ENCODE measurements at places on chromosomes 3 and 15.
A peak's percentile ranks its signal among the peaks of the same experiment; 100 is the strongest.

- peak; percentile 66 for DNase-seq
These were observed 64.7 kb upstream of the XCR1 start for GRCh38 chr3:46091741-46092701.

GRCh38 chr3:53554559-53555067, 60.2 kb downstream of the CACNA1D start:
- DNase-seq, result no peak

DNA sequence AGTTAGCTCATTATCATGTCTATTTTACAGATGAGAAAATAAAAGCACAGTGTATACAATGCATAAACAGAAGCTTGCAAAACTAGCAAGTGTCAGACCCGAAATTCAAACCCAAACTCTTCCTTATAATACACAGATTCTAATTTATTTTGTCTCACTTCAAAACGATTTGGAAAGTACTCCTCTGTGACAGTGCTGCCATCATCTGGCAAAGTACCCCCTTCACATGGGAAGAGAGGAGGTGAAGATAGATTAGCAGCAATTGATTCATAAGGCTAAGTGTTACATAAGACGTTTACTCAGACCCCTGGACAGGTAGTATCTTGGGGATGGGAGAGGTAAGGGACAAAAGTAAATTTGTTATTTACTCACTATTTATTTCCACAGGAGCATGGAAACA, 744.0 kb upstream of the SGO1 start:
- DNase-seq, result no peak

DNA sequence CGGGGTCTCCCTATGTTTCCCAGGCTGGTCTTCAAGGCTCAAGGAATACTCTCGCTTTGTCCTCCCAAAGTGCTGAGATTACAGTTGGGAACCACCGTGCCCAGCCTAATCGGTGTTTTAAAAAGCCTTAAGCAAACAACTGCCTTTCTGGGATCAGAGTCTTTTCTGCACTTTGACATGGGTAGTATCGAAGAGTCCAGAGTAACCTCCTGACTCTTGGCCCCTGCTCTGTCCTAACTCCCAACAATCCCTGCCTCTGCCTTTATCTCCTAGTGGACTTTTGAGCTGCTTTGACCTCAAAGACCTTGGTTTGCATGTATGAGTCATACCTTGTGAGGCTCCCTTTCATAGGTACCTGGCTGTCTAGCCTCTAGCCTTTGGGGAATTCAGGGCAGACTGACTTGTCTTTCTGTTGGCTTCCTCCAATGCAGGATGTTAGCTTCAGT, 21.0 kb upstream of the HACD2 start:
- no peak for DNase-seq

DNA sequence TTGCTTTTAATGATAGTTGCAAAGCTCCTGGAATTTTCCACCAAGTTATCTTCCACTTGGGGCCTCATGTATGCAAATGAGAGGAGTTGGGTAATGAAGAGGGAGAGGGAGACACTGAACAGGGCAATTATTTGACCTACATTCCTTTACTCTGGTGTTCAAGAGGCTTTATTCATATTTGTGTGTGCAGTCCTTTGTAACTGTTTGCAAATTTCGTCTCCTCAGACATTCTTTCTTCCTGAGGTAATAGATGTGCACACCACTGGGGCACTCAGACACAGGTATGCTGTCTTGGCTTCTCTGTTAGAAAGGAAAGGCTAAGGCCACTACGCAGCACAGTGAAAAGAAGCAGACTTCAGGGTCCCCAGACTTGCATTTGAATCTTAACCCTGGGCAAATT, 189.7 kb upstream of the IL12A start:
- DNase-seq, result no peak

DNA sequence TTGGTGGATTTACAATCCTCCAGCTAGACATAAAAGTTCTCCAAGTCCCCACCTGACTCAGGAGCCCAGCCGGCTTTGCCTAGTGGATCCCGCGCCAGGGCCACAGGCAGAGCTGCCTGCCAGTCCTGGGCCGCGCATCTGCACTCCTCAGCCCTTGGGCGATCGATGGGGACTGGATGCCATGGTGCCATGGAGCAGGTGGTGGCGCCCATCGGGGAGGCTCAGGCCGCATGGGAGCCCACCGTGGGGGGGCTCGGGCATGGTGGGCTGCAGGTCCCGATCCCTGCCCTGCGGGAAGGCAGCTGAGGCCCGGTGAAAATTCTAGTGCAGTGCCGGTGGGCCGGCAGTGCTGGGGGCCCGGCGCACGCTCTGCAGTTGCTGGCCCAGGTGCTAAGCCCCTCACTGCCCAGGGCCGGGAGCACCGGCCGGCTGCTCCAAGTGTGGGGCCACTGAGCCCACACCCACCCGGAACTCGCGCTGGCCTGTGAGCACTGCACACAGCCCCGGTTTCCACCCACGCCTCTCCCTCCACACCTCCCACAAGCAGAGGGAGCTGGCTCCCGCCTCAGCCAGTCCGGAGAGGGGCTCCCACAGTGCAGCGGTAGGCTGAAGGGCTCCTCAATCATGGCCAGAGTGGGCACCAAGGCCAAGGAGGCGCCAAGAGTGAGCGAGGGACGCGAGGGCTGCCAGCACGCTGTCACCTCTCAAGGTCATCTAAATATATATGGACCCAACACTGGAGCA, 38.8 kb upstream of the IGSF11 start:
- DNase-seq, result no peak

DNA sequence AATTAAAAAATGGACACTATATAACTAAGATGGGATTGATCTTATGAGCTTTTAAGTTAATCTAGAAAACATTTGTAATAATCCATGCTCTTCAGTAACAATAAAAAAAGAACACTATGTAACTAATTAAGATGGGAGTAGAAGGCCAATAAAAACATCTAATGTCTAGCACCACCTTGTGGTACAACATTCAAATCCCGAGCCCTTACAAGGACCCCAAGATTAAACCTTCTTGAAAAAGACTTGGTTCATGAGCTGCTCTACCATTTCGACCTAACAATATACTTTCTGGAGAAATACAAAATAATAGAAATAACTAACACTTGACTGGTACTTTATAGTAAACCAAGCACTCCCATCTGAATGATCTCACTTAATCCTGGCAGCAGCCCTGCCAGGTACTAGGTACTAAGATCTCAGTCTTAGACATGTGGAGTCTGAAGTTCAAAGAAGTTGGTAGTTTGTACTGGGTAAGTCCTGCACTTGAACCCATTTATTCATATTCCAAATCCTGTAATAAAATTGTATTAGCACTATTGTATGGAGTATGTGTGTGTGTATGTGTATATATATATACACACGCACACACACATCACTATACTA, 21.8 kb downstream of the METTL6 start:
- DNase-seq, result peak; percentile 79

DNA sequence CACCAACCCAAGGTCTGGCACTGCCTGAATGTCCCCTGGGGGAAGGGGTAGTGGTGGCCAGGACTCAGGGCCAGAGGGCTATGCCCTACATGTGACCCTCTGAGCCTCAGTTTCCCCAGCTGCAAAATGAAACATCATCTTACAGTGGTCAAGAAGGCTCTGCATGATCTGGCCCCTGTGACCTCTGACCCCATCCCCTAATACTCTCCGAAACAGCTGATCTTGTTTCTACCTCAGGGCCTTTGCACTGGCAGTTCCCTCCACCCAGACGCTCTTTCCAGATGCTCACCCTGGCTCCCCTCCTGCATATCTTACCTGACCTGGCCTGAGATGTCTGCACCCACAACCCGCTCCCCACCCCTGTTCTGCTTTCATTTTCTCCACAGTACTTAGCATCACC, 21.8 kb downstream of the PLXND1 start:
- no peak for DNase-seq

GRCh38 chr3:102233881-102234280, 200.9 kb upstream of the ZPLD1 start:
- no peak for DNase-seq

DNA sequence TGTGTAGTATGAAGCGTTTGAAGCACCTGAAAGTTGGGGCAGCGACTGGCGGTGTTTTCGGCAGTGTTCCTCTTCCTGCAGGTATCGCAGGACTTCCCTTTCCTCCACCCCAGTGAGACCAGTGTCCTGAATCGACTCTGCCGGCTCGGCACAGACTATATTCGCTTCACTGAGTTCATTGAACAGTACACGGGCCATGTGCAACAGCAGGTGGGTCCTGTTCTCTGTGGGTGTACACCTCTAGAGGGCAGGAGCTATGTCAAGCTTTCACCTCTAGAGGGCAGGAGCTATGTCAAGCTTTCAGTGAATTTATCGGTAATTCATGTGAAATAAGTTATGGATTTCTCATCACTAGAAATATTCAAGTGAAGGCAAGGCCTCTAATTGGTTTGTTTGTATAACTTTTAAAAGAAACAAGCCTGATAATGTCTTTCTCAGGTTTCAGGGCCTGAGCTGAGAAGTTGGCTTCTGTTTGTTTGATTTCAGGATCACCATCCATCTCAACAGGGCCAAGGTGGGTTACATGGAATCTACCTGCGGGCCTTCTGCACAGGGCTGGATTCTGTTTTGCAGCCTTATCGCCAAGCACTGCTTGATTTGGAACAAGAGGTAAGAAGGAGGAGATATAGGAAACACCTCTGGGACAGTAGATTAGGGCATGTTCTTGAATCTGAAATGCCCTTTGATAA, 5.3 kb downstream of the TUBGCP4 start:
- peak; percentile 43 for DNase-seq

DNA sequence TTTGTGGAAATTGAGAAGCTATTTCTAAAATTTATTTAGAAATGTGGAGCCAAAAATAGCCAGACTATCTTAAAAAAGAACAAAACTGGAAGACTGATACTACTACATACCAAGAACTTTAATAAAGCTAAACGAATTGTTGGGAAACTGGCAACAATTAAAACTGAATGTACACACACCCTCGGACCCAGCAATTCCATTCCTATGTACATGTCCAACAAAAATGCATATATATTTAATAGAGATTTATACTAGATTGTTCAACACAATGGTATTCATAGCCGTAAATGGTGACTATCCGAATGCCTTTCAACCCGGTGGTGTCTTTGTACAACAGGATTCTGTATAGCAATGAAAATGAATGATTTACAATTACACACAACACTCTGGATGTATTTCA, 136.5 kb upstream of the RASGRP1 start:
- no peak for DNase-seq

DNA sequence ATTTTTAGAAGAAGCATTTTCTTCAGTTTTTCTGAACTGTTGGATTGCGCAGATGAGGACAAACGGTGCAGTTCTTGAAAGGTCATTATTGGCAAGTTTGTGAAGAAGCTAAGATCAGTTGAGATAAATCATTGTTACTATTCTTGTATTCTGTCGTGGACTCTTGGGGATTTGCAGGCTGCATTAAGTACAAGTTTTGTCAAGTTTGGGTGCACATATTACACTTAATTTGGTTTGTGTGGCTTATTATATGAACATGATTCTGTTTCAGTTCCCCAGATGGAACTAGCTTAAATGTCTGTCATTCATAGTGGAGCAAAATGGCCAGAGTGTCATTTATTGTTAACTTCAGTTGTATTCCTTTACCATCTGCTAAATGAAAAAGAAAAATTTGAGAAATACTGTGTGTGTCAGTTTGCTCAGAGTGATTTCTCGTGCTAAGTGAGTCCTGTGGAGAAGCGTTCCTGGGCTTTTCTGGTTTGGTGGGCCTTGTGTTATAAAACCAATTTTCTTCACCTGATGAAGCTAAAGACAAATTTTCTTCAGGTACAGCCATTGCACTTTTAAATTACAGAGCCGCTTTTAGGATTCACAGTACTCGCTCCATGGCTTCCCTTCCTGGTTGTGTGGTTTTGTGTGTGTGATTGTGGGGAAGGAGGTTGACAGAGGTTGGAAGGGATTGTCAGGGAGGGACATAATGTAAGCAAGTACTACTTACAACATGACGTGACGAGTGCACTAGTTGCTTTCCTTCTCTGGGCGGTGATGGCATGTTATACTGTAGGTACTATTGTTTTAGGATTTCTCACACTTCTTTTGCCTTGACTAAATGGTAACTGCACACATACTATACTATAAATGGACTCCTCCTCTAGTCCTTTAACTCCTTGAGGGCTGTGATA, 1.7 kb downstream of the AKAP13 start:
- no peak for DNase-seq

DNA sequence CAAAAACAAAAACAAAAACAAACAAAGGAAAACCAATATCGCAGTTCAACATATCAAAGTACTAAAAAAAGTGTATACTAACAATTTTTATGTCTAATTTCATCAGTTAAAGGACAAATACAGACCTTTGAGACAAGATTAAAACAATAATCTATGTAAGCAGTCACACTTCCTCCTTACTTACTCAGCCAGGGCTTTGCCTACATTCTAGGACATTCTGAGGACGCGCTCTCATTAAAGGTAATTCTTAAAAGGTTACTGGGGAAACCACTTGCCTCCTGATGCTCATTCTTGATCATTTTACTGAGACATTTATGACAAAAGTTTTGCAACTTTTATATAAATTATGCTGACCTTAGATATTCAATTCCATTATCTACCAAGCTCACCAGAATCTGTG, 93.4 kb downstream of the CBLB start:
- no peak for DNase-seq

DNA sequence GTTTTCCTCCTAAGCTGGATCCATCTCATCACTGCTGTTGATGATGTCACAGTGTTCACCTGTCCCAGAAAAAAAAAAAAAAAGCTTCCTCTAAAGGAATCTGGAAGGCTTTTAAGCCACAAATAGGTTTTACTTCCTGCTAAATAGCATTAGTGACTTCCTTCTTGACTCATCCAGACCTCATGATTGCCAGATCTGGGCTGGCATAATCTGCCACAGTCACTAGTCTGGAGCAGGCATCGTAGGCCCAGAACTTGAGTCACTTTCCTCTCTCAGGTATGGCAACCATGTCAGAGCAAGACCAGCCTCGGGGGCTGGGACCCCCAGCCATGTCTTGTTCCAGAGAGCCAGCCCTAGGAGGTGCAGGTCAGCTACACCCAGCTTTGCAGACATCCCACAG, 266.5 kb upstream of the CADM2 start:
- no peak for DNase-seq

DNA sequence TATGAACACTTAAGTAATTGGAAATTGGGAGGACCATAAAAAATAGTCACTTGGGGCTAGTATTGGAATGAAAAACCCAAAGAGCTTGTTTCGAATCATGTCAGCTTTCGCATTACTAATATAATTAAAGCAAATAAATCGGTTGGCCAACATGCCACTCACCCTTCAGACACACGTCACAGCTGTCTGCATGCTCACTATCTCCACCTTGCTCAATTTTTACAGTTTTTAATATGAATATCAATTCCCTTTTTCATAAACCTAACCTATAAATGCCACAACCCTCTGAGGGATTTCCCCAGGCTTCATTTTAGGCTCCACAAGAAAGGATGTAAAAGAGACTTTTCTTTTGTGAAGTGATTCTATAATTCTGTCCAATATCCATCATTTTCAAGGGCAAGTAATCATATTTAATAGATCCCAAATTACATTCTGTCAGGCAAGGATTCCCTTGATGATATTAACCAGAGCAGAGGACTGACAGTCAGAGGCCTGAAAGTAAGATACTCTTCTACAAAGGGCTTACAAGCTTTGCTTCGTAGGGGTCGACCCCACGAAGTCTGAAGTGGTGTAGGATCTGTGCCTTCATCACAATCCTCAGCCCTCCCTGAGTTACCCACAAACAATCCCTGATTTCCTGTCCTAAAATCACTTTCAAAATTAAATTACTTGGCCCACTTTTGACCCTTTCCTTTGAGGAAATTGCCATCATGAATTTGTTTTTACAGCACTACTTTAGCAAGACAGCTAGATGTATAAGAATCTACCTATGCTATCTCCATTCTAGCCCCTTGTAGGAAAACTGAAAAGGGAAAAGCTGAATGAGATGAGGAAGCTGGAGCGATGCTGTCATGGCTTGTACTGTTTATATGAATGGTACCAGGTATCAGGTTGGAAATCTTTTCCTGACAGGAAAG, 44.5 kb downstream of the NANOGP8 start:
- DNase-seq, result no peak

Measured in suppressor macrophage treated with lipopolysaccharide for 1 hour (primary cell).